Psoas muscle (tissue), 8 donors: ENCODE measurements at places on chromosomes 11 and 22. TPM values are rescaled to one million over a fixed set of nuclear protein-coding genes. Genes with fewer than 3 reads are reported as not detected.

DNA sequence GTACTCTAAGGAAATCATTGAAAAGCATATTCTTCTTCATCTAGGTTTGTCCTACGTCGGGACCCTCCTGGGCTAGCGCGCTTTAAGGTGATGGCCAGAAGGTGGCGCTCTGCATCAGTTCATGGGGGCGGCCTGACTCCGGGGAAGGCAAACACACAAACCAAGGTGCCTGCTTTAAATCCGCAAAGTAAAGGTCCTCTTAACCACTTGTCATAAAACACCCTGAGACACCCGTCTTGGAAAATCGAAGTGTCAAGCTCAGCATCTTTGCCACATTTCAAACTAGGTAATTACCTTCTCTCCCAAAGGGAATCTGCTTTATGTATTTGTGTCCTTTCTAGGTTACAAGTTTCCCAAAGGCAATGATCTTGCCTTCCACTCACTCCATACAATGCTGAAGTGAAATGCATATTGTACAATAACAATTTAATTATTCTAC lies 33.9 kb downstream of the LMO2 start:
- no peak overlapping the region for H3K4me3 ChIP-seq
- no peaks in the 10 kb centered on the region for H3K4me1 ChIP-seq
- no peak overlapping the region for H3K27ac ChIP-seq
- DNase-seq, result peak; percentile 75

DNA sequence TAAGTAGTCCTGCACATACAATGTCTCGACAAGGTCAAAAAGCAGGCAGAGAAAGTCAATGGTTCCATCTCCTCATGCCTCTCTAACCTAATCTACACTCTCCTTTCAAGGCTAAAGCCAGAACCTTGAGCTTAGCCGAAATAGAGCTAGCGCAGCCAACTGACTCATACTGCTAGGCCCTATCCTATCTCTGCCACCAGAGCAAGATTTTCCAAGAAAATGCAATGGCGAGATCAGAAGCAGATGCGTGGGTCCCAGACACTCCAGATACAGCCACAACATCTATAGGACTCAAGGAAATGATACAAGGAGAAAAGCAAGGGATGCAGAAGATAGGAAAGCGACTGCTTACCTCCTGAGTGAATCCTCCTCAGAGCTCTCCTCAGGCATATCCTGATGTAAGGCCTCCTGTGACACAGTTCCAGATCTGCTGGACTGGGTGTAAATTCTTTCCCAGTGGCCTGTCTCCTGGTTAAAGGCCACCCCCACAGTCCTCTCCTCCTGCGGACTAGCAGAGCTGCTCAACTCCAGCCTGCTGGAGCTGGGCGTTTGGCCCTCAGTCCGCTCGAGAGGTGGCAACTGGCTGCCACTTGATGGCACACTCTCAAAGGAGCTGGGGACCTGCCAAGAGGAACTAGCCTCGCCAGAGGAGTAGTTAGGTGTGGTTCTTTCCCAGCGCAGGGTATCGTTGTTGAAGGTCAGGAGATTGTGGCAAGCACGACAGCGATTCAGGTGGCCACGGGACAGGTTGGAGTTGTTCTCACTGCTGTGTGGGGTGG lies 52.0 kb downstream of the AMBRA1 start:
- no peaks in the 10 kb centered on the region for H3K36me3 ChIP-seq
- H3K4me1 ChIP-seq, result peaks cover 16% of the 10 kb centered on the region
- H3K27ac ChIP-seq, result peak overlapping the region; percentile 53
- DNase-seq, result peak; percentile 85
- no peaks in the 10 kb centered on the region for H3K27me3 ChIP-seq

GRCh38 chr11:68825571-68825970 lies 16.1 kb downstream of the CPT1A start:
- H3K27me3 ChIP-seq, result no peaks in the 10 kb centered on the region
- peaks cover 5% of the 10 kb centered on the region for H3K4me1 ChIP-seq

DNA sequence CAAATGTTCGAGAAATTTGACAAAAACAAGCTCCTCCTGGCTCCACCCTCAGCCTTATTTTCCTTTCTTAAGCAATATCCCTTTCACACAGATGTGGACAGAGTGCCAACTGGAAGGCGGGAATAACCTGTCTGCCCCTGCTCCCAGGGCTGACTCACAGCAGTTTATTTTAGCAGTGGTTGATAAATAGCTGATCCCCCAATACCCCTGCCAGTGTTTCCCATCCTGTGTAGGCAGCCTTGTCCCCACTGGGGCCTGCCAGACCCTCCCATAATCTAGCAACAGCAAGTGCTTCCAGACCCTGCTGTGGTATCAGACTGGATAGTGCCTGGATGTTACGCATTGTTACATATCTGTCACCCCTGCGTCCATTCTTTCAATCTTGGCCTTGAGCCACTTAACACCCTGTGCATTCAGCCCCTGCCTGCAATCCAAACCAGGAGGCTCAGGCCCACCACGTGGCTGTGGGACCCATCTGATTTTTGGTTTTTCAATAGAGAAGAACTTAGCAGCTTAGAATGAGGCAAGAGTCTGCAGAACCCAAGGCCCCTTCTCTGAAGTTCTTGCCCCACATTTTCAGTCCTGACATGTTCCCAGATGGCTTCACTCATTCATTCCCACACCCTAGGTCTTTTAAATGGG lies 53.7 kb downstream of the PARVA start:
- no peak overlapping the region for H3K4me3 ChIP-seq
- DNase-seq, result peak; percentile 59
- H3K27me3 ChIP-seq, result no peaks in the 10 kb centered on the region

DNA sequence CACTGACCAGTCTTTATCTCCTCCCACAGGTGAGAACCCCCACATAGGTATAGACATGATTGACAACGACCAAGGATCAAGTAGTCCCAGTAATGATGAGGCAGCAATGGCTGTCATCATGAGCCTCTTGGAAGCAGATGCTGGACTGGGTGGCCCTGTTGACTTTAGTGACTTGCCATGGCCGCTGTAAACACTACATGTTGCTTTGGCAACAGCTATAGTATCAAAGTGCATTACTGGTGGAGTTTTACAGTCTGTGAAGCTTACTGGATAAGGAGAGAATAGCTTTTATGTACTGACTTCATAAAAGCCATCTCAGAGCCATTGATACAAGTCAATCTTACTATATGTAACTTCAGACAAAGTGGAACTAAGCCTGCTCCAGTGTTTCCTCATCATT lies 76.5 kb downstream of the BTBD10 start:
- no peaks in the 10 kb centered on the region for H3K27me3 ChIP-seq
- peaks cover 87% of the 10 kb centered on the region for H3K36me3 ChIP-seq
- H3K4me1 ChIP-seq, result no peaks in the 10 kb centered on the region
- H3K4me3 ChIP-seq, result no peak overlapping the region

The NRXN2 gene
- total RNA-seq, result 4.9 TPM

The OR52W1 gene
- total RNA-seq, result not detected

The TRIM66 gene
- 3.9 TPM for total RNA-seq

The NPAS4 gene
- not detected for total RNA-seq

The INPPL1 gene
- total RNA-seq, result 90.7 TPM

The MYBPC3 gene
- total RNA-seq, result 0.89 TPM
